ENCODE measurements at places on chromosomes 1 and 21.

- H3K36me3 ChIP-seq, result no peaks in the 10 kb centered on the region
- peak overlapping the region; percentile 0 for H3K27ac ChIP-seq
- DNase-seq, result no peak
- no peaks in the 10 kb centered on the region for H3K27me3 ChIP-seq
Measured at GRCh38 chr1:51519865-51520699, 1.0 kb upstream of the EPS15 start.

DNA sequence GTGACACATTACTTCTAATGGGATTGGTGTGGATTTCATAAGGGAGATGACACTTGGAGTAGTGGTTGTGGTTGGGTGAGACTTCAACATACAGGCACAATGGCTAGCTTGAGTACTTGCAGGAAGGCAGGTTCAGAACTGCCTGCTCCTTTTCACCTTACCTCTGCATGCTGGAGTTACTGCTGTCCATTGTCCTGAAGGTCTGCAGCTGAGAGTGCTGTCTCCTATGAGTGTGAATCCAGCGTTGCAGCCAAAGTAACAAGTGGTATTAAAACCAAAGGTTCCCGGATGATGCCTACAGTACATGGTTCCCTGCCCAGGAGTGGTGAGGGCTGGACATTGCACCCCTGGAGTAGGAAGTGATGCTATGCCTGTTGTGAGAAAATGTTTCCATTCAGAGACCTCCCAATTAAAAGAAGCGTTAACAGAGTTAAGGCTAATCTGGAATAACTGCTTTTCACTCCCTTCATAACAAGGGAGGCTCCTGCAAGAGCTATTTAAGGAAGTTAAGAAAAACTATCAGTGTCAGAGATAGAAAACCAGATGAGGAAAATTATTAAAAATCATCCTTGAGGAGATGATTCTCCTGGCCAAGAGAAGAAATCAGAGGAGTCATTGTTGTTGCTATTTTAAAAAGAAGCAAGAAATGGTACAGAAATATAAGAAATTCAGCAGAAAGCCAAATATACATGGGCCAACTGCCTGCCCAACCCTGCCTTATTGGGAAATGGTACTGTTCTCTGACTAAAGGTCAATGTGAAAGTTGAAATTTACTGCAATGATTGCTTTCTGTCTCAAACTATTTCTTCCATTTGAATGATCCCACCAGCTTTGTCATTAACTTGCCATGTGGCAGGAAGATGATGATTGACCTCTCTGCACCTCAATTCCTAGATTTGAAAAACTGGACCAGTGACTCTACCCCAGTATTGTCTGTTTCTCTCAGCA lies 9.8 kb upstream of the F5 start:
- H3K4me1 ChIP-seq, result no peaks in the 10 kb centered on the region
- no peak for DNase-seq
- no peak overlapping the region for H3K27ac ChIP-seq
- H3K36me3 ChIP-seq, result no peaks in the 10 kb centered on the region
- peaks cover 2% of the 10 kb centered on the region for H3K27me3 ChIP-seq

- H3K27ac ChIP-seq, result peak overlapping the region; percentile 34
- no peak for DNase-seq
- H3K27me3 ChIP-seq, result no peaks in the 10 kb centered on the region
Measured at GRCh38 chr1:41890825-41891198, 27.9 kb downstream of the HIVEP3 start.

GRCh38 chr1:55246896-55247295 lies 31.7 kb upstream of the USP24 start:
- H3K27me3 ChIP-seq, result no peaks in the 10 kb centered on the region
- H3K4me3 ChIP-seq, result no peak overlapping the region
- no peak overlapping the region for H3K27ac ChIP-seq
- no peaks in the 10 kb centered on the region for H3K36me3 ChIP-seq
- DNase-seq, result no peak

DNA sequence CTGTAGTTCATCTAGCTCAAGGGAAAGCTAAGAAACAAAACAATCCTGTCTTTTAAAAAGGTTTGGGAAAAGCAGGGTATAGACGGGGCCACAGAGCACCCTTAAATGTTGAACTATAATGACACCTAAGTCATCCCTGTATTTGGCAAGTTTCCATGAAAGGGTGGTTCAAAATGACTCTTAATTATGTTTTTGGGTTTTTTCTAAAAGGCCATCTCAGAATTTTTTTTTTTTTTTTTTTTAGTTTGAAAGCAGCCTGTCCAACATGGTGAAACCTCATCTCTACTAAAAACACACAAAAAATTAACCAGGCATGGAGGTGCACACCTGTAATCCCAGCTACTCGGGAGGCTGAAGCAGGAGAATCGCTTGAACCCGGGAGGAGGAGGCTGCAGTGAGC lies 22.2 kb downstream of the TOMM20 start:
- peaks cover 15% of the 10 kb centered on the region for H3K4me1 ChIP-seq
- no peaks in the 10 kb centered on the region for H3K27me3 ChIP-seq
- H3K27ac ChIP-seq, result no peak overlapping the region
- H3K36me3 ChIP-seq, result peaks cover 20% of the 10 kb centered on the region

DNA sequence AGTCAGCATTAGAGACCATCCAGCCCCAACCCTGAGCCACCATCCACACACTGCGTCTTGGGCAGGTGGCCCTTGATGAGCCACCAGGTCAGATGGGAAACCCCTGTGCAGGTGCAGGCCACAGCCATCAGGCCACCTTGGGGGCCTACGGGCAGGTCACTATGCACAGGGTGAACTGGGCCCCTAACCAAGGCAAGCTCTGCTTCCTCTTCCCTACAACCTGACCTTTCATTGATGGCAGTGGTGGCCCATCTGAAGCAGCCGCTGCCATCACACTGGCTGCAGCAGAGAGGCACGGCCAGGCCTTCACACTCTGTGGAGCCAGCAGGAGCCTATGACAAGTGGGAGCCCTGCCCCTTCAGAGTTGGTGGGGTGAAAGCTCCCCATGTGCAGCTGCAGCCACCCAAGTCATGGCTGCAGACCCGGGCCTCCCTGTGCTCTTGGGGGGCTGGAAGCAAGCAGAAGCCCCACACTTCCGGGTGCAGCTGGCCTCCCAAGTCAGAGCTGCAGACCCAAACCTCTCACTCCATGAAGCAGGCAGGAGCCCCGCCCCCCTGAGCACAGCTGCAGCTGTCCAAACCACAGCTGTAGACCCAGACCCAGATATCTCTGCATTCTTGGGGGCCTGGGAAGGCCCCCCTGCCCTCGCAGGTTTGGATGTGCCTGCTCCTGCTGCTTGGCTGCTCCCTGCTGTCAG lies 681.5 kb downstream of the MATN1 start:
- no peak for DNase-seq
- H3K27ac ChIP-seq, result no peak overlapping the region
- no peaks in the 10 kb centered on the region for H3K36me3 ChIP-seq
- no peaks in the 10 kb centered on the region for H3K27me3 ChIP-seq
- no peaks in the 10 kb centered on the region for H3K4me1 ChIP-seq

DNA sequence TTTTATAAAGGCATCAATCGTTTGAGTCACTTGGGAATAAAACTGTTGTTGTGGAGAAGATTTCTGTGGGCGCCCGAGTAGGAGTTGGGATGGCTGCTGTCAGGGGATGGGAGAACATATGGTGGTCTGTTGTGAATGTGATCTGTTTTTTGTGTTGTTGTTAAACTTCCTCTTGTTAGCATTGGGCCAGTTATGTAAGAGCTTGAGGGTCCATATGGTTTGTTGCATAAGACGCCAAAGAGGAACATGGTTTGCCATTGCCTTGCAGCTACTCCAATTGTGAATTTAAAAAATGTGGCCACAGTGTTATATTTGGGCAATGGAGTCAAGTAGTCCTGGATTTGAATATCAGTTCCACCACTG lies 136.1 kb upstream of the JUN start:
- no peaks in the 10 kb centered on the region for H3K27me3 ChIP-seq
- peaks cover 25% of the 10 kb centered on the region for H3K4me1 ChIP-seq
- H3K27ac ChIP-seq, result no peak overlapping the region
- no peak overlapping the region for H3K4me3 ChIP-seq
- no peak for DNase-seq

GRCh38 chr1:12015001-12015491 lies 4.3 kb upstream of the MIIP start:
- no peak for DNase-seq
- peaks cover 32% of the 10 kb centered on the region for H3K36me3 ChIP-seq
- peak overlapping the region; percentile 89 for H3K27ac ChIP-seq
- H3K4me3 ChIP-seq, result no peak overlapping the region
- no peaks in the 10 kb centered on the region for H3K27me3 ChIP-seq
- H3K4me1 ChIP-seq, result peaks cover 15% of the 10 kb centered on the region

GRCh38 chr1:53963460-53963859 lies 17.3 kb downstream of the LRRC42 start:
- H3K27ac ChIP-seq, result no peak overlapping the region
- no peaks in the 10 kb centered on the region for H3K4me1 ChIP-seq
- no peak for DNase-seq
- peaks cover 44% of the 10 kb centered on the region for H3K36me3 ChIP-seq
- no peaks in the 10 kb centered on the region for H3K27me3 ChIP-seq

DNA sequence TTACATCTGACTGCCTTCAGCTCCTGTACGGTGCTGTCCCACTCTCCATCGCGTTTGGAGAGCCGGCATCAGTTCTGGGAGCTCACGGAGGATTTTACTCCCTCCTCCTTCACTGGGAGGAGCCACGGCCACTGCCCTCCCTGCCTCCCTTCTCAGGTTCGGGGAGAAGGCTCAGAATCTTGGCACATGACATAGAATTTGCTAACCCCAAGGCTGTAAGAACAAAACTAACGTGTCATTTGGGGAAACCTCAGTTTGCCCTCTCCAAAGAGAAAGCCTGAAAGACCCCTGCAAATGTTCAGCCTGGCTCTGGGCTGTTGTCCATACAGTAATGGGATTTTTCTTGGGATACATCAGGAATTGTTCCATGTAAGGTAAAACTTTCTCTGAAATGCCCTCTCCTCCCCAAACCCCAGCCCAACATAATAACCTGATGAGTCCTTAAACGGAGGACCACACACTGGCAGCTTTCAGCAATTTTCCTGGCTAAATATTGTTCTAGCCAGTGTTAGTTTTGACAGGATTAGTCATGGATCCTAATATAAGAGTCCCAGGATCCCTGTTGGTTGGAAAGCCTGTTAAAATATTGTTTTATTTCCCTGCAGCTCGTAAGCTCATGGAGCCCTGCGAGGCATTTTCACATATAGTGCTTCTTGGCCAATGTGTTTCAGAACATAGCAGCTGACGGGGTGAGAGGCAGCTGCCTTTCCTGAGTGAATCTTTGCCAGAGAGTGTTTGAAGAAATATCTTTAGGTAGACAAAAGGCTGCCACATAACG lies 98.8 kb downstream of the RHOU start:
- H3K27me3 ChIP-seq, result peaks cover 17% of the 10 kb centered on the region
- no peak overlapping the region for H3K27ac ChIP-seq
- no peak for DNase-seq
- peaks cover 22% of the 10 kb centered on the region for H3K4me1 ChIP-seq
- no peak overlapping the region for H3K4me3 ChIP-seq

GRCh38 chr1:151370211-151370911 lies 2.1 kb downstream of the SELENBP1 start:
- no peak overlapping the region for H3K27ac ChIP-seq
- peaks cover 4% of the 10 kb centered on the region for H3K4me1 ChIP-seq
- no peak overlapping the region for H3K4me3 ChIP-seq
- no peak for DNase-seq
- no peaks in the 10 kb centered on the region for H3K27me3 ChIP-seq

DNA sequence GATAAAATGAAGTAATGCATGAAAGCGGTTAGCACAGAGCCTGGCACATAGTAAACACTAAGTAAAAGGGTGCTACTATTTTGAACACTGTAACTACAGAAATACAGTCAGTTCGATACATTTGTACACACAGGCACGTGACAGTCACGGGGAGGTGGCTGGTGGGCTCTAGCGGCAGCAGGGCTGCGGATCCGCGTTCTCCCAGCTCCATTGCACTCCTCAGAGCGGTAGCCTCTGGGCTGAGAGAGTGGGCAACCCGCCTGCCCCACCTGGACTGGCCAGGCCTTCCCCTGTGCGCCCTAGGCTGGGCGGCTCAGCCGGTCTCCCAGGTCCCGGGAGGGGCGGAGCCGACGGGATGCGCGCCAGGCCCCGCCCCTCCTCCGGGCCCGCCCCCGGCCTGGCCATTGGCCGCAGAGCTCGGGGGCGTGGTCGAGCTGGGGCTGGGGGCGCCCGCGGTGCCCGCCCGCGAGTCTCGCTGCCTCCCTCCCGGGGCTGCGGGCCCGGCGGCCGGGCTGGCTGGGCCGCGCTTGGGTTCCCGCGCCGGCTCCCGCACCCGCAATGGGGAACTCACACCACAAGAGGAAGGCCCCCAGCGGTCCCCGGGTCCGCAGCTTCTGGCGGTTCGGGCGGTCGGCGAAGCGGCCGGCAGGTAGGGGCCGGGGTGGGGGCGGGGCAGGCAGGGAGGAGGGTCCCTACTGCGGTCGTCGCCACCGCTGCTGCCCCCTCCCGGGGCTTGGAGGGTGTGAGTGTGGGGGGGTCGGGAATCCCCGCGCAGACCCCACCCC lies 51.2 kb upstream of the SYNC start:
- peaks cover 37% of the 10 kb centered on the region for H3K4me1 ChIP-seq
- H3K27ac ChIP-seq, result peak overlapping the region; percentile 85
- peak overlapping the region; percentile 31 for H3K4me3 ChIP-seq
- no peak for DNase-seq
- H3K27me3 ChIP-seq, result no peaks in the 10 kb centered on the region

DNA sequence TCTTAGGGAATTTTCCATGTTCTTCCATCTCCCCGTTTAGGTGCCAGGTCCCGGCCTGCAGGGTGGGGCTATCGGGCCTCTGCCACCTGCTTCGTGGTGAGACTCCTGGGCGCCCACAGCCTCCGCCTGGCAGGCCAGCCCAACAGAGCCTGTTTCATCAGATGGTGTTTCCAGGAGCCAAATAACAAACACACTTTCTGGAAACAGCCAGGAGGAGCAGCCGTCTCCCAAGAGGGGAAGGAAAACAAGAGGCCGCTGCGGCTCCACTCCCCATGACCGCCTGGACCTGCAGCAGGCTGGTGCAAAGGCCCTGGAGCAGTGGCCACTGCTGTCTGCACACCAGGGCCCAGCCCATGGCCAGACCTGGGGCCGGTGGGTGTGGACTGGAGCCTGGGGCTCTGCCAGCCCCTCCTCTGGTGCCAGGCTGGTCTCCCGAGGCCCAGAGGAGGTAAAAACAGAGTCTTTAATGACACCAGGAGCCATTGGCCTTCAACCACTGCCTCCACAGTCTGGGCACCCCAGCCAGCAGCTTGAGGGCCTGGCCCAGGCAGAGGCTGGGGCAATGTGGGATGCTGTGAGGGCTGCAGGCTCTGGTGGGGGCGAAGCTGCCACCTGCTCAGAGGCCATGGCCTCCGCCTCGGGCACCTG lies 55.0 kb downstream of the SLX9 start:
- no peaks in the 10 kb centered on the region for H3K36me3 ChIP-seq
- no peak overlapping the region for H3K4me3 ChIP-seq
- H3K27me3 ChIP-seq, result peaks cover 11% of the 10 kb centered on the region
- no peak for DNase-seq

GRCh38 chr1:66446261-66447001 lies 87.5 kb upstream of the SGIP1 start:
- H3K27ac ChIP-seq, result no peak overlapping the region
- no peaks in the 10 kb centered on the region for H3K36me3 ChIP-seq
- DNase-seq, result no peak
- H3K4me1 ChIP-seq, result no peaks in the 10 kb centered on the region
- no peak overlapping the region for H3K4me3 ChIP-seq
- H3K27me3 ChIP-seq, result no peaks in the 10 kb centered on the region

GRCh38 chr1:153733970-153734369 lies 6.1 kb downstream of the INTS3 start:
- DNase-seq, result no peak
- H3K27me3 ChIP-seq, result no peaks in the 10 kb centered on the region
- no peak overlapping the region for H3K4me3 ChIP-seq
- H3K4me1 ChIP-seq, result peaks cover 4% of the 10 kb centered on the region
- H3K27ac ChIP-seq, result no peak overlapping the region

GRCh38 chr1:187037973-187038553 lies 209.3 kb downstream of the PLA2G4A start:
- H3K27ac ChIP-seq, result no peak overlapping the region
- H3K27me3 ChIP-seq, result no peaks in the 10 kb centered on the region
- DNase-seq, result no peak
- no peak overlapping the region for H3K4me3 ChIP-seq

Measured in keratinocyte (primary cell).